ENCODE measurements at places on chromosomes 4 and X.

GRCh38 chr4:71147261-71147660 is 153.8 kb downstream of the DCK start:
- no peak for DNase-seq

GRCh38 chr4:107120661-107121060 is 84.5 kb upstream of the DKK2 start:
- DNase-seq = no peak

- DNase-seq = no peak
Observed at GRCh38 chrX:27276751-27277150, 186.4 kb downstream of the PPP4R3C start.

DNA sequence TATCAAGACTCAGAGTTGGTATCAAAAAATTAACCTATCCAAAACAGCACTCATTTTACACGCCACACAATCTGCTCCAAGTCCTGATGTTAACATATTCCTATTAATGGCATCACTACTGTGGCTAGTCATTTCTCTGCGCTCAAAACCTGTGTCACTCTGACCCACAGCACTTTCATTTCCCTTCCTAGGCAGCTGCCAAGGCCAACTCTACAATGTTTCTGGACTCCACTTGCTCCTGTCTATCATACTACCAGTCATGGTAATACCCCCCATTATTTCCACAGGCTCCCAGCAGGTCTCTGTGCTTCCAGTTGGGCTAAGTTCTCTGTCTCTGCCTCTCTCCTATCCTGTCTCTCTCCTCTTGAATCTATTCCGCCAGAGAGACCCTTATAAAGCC is 323.6 kb downstream of the NR3C2 start:
- DNase-seq = no peak

DNA sequence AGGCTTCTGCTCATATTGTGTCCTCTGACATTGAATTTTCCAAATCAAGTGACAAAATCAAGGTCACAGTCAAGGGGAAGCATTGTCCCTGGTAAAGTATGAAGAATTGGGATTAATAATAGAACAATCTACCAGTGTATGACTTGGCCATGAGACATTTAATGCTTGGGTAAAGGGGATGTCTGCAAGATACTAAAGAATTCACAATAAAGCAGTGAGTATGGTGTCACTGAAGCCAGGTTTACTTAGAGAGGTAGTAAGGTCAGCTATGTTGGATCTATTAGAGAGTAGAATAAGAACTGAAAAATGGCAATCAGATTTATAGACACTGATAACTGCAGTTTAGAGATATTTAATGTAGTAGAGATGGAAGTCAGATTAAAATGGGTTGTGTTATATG is 349.2 kb downstream of the BMPR1B start:
- DNase-seq = no peak

DNA sequence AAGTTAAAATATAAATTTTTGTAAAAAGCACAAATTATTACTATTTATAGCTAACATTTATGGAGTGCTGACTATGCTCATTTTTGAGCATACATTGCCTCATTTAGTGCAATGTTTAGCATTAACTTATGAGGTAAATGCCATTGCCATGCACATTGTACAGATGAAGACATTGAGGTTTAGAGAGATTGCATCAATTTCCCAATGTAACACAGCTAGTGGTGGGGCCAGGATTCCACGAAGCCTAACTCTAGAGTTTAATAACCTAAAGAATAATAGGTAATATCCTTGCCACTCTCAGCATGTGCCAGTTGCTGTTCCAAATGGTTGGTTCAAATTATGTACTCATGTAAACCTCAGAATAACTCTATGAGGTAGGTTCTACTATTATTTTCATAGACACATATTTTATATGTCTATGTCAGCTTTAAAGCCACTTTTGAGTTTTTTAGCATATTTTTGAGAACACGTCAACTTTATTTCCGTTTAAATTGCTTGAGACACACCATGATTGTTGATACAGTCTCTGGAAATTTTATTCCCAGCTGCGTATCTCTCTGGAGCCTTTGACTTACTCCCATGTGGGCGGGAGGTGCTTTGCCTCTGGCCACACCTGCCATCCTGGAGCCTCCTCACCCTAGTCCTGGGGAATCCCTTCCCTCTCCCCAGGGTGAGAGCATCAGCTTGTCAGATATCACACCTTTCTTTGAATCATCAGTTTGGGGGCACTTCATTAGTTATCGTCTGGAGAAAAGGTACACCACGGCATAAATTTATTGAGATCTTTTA is 10.8 kb upstream of the ADH1A start:
- DNase-seq = no peak

DNA sequence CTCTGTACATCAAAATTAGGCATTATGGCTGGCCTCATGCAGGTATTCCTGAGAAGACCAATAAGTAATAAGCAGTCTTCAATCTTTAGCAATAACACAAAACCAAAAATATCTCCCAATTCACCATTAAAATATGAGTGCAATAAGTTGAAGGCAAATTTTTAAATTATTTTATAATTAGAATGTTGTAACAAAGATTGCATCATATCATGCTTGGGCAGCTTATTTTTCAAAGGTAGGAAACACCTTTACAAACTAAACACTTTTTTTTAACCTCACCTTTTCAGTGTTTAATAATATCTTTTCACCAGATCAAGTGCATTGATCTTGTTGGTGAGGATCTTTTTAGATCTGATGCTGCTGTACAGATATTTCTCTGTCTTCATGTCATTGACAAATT is 592.9 kb upstream of the PITX2 start:
- DNase-seq = no peak

DNA sequence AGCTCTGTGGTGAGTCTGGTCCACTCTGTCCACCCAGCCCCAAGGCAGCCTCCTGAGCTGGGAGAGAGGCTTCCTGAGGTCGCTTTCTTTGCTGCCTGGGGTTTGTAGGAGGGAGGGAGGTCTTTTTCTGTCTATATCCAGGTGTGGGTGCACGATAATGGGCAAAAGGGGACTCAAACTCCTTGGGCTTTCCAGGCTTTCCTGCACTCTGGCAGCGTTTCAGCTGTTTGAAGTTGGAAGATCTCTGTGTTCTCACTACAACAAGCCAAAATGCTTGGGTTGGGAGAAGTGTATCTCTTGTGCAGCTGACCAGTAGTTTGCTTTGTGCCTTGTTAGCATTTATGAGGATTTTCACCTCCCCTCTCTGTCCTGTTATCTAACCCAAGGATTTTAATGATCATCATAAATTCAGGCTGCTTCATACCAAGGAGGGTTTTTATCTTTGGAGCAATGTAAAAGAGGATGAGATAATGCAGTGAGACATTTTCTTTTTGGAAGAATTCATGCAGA is 126.3 kb downstream of the REPS2 start:
- peak; percentile 25 for DNase-seq

GRCh38 chr4:138045036-138045435 is 197.1 kb downstream of the SLC7A11 start:
- DNase-seq = no peak

GRCh38 chr4:5609306-5610007 is 98.9 kb downstream of the EVC2 start:
- no peak for DNase-seq

DNA sequence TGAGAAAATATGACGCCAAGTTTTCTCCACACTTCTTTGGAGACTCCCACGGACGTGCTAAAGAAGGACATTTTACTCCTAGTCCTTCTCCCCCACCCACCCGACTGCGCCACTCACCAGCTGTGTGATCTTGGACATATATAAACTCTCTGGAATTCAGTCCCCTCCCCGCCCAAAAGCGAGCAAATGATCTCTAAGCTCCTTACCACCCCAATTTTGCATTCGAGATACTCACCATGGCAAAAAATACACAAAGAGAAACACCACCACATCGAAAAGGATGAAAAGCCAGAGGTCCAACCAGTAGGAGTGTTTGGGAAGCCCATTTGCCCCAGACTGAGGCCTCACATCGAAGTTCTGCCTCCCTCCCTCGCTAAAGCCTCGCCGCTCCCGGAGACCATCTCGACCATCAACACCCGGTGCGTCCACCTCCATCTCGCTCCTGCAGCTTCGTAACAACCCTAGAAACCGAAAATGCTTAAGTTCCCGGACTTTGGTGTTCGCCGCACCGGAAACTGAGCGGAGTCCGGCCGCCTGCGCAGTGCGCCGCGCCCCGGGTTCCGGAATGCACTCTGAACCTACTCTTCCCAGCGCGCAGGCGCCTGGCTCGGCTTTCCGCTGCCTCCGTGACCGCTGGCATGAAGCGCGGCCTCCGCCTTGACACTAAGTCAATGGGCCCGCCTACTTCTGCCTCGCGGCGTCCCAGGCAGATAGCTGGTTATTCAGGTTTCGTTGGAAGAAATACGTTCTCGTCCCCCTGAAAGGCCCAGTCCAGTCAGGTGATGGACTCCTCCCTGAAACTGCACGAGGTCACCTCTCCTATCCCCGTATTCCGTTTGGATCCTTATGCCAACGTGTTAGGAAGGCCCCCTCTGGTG is 21.6 kb downstream of the FABP2 start:
- peak; percentile 82 for DNase-seq

DNA sequence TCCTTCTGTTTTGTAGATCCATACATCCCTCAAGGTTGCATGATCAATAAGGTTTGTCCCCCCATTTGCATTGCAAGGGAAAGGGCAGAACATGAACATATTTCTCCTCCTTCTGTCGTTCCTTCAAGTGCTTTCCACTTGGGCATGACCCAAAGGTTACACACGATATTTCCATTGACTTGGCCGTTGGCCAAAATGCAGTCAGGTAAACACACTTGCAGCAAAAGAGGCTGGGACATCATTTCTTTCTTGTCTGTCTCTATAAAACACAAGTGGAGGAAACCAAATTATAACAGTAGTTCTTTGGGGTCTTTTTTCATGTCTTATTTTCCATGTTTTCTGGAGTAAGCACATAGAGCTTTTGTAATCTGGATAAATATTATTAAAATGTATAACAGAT is 156.1 kb downstream of the FRAS1 start:
- no peak for DNase-seq

DNA sequence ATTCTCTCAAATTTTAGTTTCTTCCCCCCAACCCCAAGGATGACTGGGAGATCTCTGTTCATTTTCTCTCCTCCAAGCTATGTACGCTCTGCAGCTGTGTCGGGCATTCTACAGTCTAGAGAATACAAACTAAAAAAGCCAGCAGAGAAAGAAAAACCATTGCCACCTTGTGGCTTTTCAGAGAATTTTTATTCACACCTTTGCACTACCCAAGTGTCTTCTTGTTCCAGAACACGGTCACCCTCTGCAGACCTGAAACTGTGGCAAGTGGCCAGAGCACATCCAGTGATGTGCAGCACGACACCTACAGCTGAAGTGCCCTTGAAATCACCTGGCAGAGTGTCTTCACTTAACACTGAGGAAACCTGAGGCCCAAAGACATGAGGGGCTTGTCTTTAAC is 68.6 kb downstream of the CHST7 start:
- no peak for DNase-seq

GRCh38 chr4:166518315-166518714 is 645.3 kb downstream of the TLL1 start:
- DNase-seq = no peak

DNA sequence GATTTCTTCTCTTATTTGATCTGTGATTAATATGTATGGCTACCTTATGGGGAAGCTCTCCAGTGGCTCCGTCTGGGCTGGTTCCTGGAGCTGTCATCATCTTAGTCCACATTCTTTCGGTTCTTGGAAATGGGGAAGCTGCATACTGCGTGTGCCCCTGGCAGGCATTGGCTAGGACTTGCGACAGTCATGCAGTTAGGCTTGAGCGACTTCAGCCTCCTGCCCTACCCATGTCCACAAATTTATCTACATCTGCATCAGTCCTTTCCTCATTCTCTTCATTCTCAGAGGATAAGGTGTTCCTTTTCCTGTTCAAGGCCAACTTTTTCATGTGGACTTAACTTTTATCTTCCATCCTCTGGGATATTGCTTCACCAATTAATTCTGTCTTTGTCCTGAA is 214.2 kb downstream of the RELL1 start:
- no peak for DNase-seq

GRCh38 chrX:91079342-91080114 is 355.1 kb upstream of the PABPC5 start:
- DNase-seq = no peak

DNA sequence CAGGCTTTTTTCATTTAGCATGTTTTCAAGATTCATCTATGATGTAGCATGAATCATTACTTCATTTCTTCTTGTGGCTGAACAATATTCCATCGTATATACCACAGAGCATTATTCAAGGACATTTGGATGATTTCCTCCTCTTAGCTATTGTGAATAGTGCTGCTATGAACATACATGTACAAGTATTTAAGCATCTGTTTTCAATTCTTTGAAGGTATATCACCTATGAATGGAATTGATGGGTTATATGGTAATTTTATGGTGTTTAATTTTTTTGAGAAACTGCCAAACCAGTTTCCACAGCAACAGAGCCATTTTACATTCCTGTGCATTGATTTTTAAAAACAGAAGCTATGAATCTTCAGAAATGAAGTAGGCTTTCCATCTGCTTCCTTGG is 36.1 kb upstream of the WDR19 start:
- DNase-seq = no peak

- no peak for DNase-seq
Observed at GRCh38 chr4:100707786-100708185, 190.0 kb upstream of the EMCN start.

DNA sequence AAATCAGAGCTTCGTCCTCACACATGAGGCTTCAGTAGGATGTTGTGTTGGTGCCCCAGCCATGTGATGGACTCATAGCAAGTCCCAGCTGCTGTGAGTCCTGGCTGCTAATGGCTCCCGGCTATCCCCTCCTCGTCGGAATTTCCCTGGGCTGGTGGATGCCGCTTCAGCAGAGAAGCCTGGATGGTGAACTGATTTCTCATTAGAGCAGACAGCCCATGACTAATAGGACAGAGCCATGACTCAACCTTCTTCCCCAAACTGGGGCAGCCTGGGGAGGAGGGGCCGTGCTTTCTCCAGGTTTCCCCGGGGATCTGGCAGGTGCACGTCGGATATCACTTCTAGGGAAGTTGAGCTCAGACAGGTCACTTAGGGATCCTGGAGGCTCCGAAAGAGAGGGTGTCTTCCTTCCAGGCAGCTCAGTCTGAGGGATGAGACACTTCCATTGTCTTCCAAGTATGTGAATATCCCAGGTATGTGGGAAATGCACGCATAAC is 112.7 kb downstream of the ASMT start:
- DNase-seq = no peak

GRCh38 chrX:97704881-97705280 is 821.2 kb downstream of the RPA4 start:
- DNase-seq = no peak

DNA sequence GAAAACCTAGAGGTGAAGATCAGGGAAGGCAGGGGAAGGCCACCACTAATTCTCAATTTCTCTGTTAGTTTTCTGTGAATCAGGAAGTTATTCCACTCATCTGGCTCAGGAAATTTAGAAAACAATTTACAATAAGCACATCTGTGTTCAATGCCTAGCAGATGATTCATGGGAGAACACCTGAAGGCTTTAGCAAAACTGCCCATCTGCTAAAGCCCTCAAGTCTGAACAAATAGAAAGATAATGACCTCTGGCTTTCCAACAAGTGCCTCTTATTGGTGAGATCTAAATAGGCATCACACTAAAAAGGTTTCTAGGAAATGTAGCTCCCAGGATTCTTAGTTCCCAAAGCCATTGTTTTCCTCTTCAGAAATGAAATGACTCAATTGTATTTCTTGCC is 122.1 kb upstream of the GNPDA2 start:
- no peak for DNase-seq

- DNase-seq = no peak
Observed at GRCh38 chr4:117084866-117085701, at the start of gene TRAM1L1. Gene TRAM1L1 (minus strand): TSS chr4:117085576. CDS start chr4:117085393, 183 bp downstream.

- no peak for DNase-seq
Observed at GRCh38 chr4:159871141-159871540, 768.3 kb downstream of the RAPGEF2 start.

GRCh38 chr4:6546681-6547447 is 28.1 kb upstream of the MAN2B2 start:
- peak; percentile 72 for DNase-seq

Data from hematopoietic multipotent progenitor cell treated with erythropoietin and hydrocortisone succinate and interleukin-3 and kit ligand, for 15 days (in vitro differentiated cells).